Left ventricle myocardium inferior (tissue), 1 donor: ENCODE measurements at places on chromosomes 13 and 19. TPM values are rescaled to one million over a fixed set of nuclear protein-coding genes. Genes with fewer than 3 reads are reported as not detected.

CAB39L gene
- total RNA-seq, result 23.4 TPM

ZNF729 gene
- total RNA-seq, result not detected

DHDH gene
- total RNA-seq, result not detected

YJEFN3 gene
- total RNA-seq, result 7.8 TPM

ACP7 gene
- total RNA-seq, result not detected

HS6ST3 gene
- total RNA-seq, result 2.0 TPM

SH2D3A gene
- total RNA-seq, result 0.14 TPM

TNFSF9 gene
- 0.38 TPM for total RNA-seq

KMT2B gene
- total RNA-seq, result 12.8 TPM

NALCN gene
- 8.3 TPM for total RNA-seq

ZNF575 gene
- total RNA-seq, result 1.1 TPM

NUFIP1 gene
- 3.1 TPM for total RNA-seq

CGB1 gene
- not detected for total RNA-seq

SIGLEC6 gene
- 0.33 TPM for total RNA-seq

B3GNT8 gene
- 10.3 TPM for total RNA-seq

SIGLEC5 gene
- not detected for total RNA-seq

PSG1 gene
- total RNA-seq, result not detected

KIR2DL4 gene
- not detected for total RNA-seq

LYPD5 gene
- total RNA-seq, result 1.3 TPM

ZSWIM9 gene
- total RNA-seq, result 7.6 TPM

ZNF283 gene
- 14.7 TPM for total RNA-seq

AZU1 gene
- total RNA-seq, result not detected

SBK3 gene
- 21.1 TPM for total RNA-seq

SIGLECL1 gene
- not detected for total RNA-seq

ATP4B gene
- total RNA-seq, result not detected

FPR1 gene
- total RNA-seq, result 4.5 TPM

CARM1 gene
- 27.2 TPM for total RNA-seq

INSL3 gene
- total RNA-seq, result not detected

ZNF709 gene
- 1.1 TPM for total RNA-seq

CRX gene
- total RNA-seq, result not detected

NACC1 gene
- 35.4 TPM for total RNA-seq

SHISA7 gene
- not detected for total RNA-seq

C1QTNF9 gene
- 3.0 TPM for total RNA-seq

ZNF441 gene
- 4.3 TPM for total RNA-seq

SYT5 gene
- not detected for total RNA-seq

IFI30 gene
- 23.3 TPM for total RNA-seq

IGFL1 gene
- total RNA-seq, result not detected

POU2F2 gene
- total RNA-seq, result 1.2 TPM

CCL25 gene
- not detected for total RNA-seq

ZNF626 gene
- 7.8 TPM for total RNA-seq

ZNF653 gene
- 4.2 TPM for total RNA-seq

HIF3A gene
- total RNA-seq, result 87.7 TPM

POSTN gene
- total RNA-seq, result 52.1 TPM

LCP1 gene
- total RNA-seq, result 14.1 TPM

CEACAM20 gene
- total RNA-seq, result not detected

DNAAF3 gene
- total RNA-seq, result 1.8 TPM

ZNF66 gene
- total RNA-seq, result 0.91 TPM

CYP2A7 gene
- total RNA-seq, result not detected

ZNF530 gene
- 4.7 TPM for total RNA-seq

AXL gene
- 13.6 TPM for total RNA-seq
